ENCODE measurements at places on chromosomes 5 and 9. TPM values are rescaled to one million over a fixed set of nuclear protein-coding genes. Genes with fewer than 3 reads are reported as not detected.

The PFN3 gene
- not detected for total RNA-seq

DNA sequence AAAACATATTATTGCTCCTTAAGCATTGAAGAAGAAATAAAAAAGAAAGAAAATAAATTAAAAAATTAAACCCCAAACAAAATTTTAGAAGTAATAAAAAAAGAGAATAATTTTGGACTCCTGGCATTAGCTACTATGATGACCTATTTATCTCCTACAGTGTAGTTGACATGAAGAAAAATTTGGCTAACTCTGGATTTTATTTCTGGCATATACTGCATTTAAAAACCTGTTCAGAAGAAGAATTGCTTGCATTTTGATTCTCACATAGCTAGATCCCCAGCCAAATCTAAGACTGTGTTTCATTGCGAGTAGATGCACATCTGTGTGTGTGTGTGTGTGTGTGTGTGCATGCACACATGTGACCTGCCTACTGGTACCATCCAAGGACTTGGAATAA lies 30.1 kb upstream of the GABRG2 start:
- no peaks in the 10 kb centered on the region for H3K36me3 ChIP-seq
- H3K4me1 ChIP-seq: no peaks in the 10 kb centered on the region
- H3K27me3 ChIP-seq: no peaks in the 10 kb centered on the region
- H3K27ac ChIP-seq: no peak overlapping the region
- no peak for DNase-seq

GRCh38 chr9:111752455-111752854 lies 42.3 kb downstream of the SHOC1 start:
- no peak overlapping the region for H3K27ac ChIP-seq
- no peaks in the 10 kb centered on the region for H3K27me3 ChIP-seq
- no peak for DNase-seq
- no peaks in the 10 kb centered on the region for H3K4me1 ChIP-seq

DNA sequence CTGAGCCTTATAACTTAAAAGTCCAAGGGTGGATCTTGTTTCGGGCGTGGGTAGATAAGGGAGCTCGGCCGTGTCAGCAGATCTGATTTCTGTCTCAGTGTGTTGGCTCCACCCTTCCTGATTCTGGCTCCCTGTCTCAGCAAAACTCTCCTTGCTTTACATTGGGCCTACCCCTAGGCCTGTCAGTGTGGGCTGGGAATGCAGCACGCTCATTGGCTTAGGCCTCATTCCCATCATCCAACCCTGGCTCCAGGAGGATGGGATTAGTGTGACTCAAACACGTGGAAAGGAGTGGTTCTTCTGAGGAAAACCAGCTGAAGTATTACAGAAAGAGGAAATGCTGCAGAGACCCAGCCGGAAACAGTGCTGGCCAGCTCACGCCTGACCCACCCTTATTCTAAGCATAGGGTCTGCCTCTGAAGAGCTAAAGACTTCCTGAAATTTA lies 59.9 kb downstream of the ZFAND5 start:
- H3K4me1 ChIP-seq: peaks cover 11% of the 10 kb centered on the region
- H3K36me3 ChIP-seq: no peaks in the 10 kb centered on the region
- no peak for DNase-seq
- H3K4me3 ChIP-seq: no peak overlapping the region
- peak overlapping the region; percentile 72 for H3K27ac ChIP-seq

The TLE1 gene
- total RNA-seq: 40.2 TPM

The FIBCD1 gene
- 0.53 TPM for total RNA-seq

- H3K27ac ChIP-seq: no peak overlapping the region
- H3K27me3 ChIP-seq: peaks cover 20% of the 10 kb centered on the region
- H3K4me3 ChIP-seq: no peak overlapping the region
- no peaks in the 10 kb centered on the region for H3K36me3 ChIP-seq
Observed at GRCh38 chr5:175202463-175203068, 241.4 kb downstream of the DRD1 start.

- H3K4me1 ChIP-seq: peaks cover 13% of the 10 kb centered on the region
- no peak overlapping the region for H3K27ac ChIP-seq
- no peak overlapping the region for H3K4me3 ChIP-seq
Observed at GRCh38 chr9:99128133-99128406, 23.2 kb downstream of the TGFBR1 start.

GRCh38 chr5:71522151-71522550 lies 65.0 kb upstream of the MCCC2 start:
- peaks cover 47% of the 10 kb centered on the region for H3K36me3 ChIP-seq
- H3K27me3 ChIP-seq: no peaks in the 10 kb centered on the region
- DNase-seq: no peak
- no peak overlapping the region for H3K4me3 ChIP-seq
- no peaks in the 10 kb centered on the region for H3K4me1 ChIP-seq

The TEX53 gene
- total RNA-seq: not detected

Measured in type B pancreatic cell (in vitro differentiated cells).